ENCODE measurements at places on chromosomes 13 and 19. TPM values are rescaled to one million over a fixed set of nuclear protein-coding genes. Genes with fewer than 3 reads are reported as not detected.

IRGC gene
- total RNA-seq: not detected

TNFSF13B gene
- 9.7 TPM for total RNA-seq

GRCh38 chr13:101514695-101515275 is 62.3 kb downstream of the ITGBL1 start:
- H3K27ac ChIP-seq: no peak overlapping the region
- no peaks in the 10 kb centered on the region for H3K36me3 ChIP-seq
- DNase-seq: peak; percentile 8
- peaks cover 7% of the 10 kb centered on the region for H3K4me1 ChIP-seq
- no peak overlapping the region for H3K4me3 ChIP-seq

GRCh38 chr13:99332456-99332855 is 25.3 kb upstream of the GPR183 start:
- peaks cover 32% of the 10 kb centered on the region for H3K4me1 ChIP-seq
- no peak overlapping the region for H3K27ac ChIP-seq
- H3K4me3 ChIP-seq: no peak overlapping the region
- no peak for DNase-seq
- H3K36me3 ChIP-seq: peaks cover under 1% of the 10 kb centered on the region

DNA sequence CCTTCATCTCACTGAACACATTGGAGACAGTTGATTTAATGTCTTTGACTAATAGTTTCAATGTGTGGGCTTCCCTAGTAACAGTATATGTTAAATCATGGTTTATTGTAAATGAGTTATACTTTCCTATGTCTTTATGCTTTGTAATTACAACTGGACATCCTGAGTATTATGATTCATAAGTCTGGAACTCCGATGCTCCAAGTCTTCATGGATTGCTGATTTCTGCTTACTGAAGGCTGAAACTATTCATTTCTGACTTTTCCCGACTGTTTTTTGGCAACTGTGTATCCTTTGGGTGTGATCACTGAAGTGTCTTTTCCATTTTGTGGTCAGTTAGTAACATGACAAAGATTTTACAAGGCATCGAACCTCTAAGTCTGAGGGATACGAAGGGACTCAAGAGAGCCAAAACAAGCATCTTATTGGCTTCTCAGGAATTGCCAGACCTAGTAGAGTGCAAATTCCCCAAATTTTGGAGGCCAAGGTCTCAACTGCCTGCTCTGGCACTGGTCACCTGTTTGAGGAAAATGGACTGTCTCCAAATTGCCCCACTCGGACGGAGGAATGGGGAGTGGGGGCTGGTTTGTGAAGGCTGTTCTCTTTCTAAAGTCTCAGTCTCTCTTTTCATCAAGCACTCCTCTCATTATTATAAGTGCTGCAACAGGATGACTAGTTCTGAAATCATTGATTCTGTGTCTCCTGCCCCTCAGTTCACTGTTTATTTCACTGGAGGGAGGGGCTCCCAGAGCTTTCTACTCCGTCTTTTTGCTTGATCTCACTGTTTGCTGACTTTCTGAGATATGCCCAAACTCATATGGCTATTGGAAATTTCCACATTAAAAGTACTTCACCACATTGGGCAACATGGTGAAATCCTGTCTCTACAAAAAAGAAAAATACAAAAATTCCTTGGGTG is 20.2 kb upstream of the CD70 start:
- H3K27me3 ChIP-seq: peaks cover 29% of the 10 kb centered on the region
- no peaks in the 10 kb centered on the region for H3K4me1 ChIP-seq
- no peak for DNase-seq

- no peaks in the 10 kb centered on the region for H3K27me3 ChIP-seq
- H3K27ac ChIP-seq: no peak overlapping the region
- no peak for DNase-seq
- H3K4me3 ChIP-seq: no peak overlapping the region
- H3K4me1 ChIP-seq: no peaks in the 10 kb centered on the region
Measured at GRCh38 chr19:49799798-49800376, 13.2 kb downstream of the FUZ start.
